ENCODE measurements at places on chromosomes 7 and 10.

- peaks cover 30% of the 10 kb centered on the region for H3K36me3 ChIP-seq
- no peak overlapping the region for H3K4me3 ChIP-seq
- no peaks in the 10 kb centered on the region for H3K27me3 ChIP-seq
- no peak for DNase-seq
- no peak overlapping the region for H3K27ac ChIP-seq
These were observed 4.3 kb downstream of the NOC3L start for GRCh38 chr10:94358480-94358879.

DNA sequence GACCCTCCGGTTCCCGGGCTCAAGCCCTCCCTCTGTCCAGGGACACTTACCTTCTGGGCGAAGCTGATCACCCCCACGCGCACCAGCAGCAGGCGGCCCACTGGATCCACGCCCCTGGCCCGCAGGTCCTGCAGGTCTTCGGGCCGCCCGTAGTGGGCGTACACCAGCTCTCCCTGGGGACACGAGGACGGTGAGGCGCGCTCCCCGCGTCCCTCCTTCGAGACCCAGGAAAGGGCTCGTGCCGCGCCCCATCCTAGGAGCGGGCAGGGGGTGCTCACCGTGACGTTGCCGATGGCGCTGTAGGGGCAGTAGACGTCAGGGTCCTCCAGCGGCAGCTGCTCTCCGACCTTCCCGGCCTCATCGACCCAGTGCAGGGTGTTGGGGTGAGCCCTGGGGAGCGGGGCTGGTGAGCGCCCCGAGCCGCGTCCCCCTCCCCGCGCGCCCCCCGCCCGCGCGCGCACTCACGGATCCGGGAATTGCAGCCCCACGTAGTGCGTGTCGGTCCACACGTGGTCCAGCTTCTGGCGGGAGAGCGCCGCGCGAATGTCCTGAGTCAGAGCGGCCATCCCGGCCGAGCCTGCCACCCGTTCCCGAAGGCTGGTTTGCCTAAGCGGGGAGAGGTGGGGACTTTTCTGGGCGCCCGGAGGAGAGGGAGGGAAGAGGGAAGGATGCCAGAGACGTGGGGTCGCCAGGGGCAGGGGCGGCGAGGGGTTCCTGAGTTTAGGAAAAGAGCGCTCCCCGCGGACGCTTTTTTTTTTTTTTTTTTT lies 8.2 kb downstream of the TFR2 start:
- peak overlapping the region; percentile 47 for H3K4me3 ChIP-seq
- H3K27ac ChIP-seq, result no peak overlapping the region
- DNase-seq, result no peak
- no peaks in the 10 kb centered on the region for H3K36me3 ChIP-seq
- H3K4me1 ChIP-seq, result peaks cover 5% of the 10 kb centered on the region

DNA sequence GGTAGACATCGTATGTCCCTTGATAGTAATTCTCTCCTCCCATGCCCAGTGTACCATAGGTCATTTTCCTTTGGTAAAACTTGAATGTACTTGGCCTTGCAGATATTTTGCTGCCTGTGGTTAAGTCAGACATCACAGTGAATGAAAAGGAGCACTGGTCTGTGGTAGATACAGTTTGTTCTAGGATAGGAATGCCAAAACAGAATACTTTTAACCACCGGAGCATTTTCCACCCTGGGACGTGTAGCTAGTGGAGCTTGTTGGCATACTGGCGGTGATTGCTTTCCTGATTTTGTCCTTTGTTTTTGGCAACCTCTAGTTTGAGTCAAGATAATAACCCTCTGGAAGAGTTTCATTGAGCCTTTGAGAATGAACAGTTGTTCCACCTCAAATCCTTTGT lies 92.0 kb upstream of the BMPER start:
- DNase-seq, result no peak
- no peak overlapping the region for H3K4me3 ChIP-seq
- H3K4me1 ChIP-seq, result peaks cover 24% of the 10 kb centered on the region
- H3K36me3 ChIP-seq, result no peaks in the 10 kb centered on the region
- H3K27ac ChIP-seq, result peak overlapping the region; percentile 71

DNA sequence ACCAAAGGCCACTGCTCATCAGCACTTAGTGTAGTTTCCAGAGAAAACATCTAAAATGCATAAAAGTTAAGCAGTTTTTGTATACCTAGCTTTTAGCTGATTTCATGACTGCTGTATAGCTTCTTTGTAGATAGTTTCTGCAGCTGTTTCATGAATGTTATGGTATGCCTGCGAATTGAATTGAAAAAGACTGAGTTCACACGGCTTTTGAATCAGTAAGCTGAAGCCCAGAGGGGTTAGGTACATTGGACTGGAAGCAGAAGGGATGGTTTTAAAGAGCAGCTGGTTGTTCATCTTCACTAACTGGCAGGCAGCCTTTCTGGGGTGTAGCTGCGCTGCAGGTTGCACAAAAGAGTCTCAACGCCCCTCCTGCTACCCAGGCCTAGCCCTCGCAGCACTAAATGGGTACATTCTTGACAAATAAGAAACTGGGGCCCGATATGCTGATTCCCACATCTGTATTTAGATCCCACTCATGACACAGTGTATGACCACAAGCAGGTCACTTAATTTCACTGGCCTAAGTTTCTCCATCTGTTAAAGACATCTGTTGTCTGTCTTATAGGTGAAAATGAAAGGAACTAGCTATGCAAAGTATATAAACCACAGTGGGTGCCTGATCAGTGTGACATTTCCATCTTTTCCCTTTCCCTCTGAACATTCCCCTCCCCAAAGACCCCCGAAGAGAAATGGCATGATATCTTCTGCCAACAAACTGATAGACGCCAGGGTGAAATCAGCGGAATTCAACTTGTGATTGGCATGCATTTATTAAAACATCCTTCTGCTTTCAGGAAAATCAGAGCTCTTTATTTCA lies 85.9 kb upstream of the AGBL3 start:
- H3K36me3 ChIP-seq, result peaks cover 4% of the 10 kb centered on the region
- peaks cover 78% of the 10 kb centered on the region for H3K4me1 ChIP-seq

- H3K27ac ChIP-seq, result no peak overlapping the region
- H3K4me3 ChIP-seq, result no peak overlapping the region
- H3K4me1 ChIP-seq, result no peaks in the 10 kb centered on the region
- peak; percentile 76 for DNase-seq
These were observed 189.6 kb downstream of the TNS3 start for GRCh38 chr7:47392241-47392759.

GRCh38 chr7:116083796-116084195 lies 53.2 kb upstream of the TFEC start:
- no peaks in the 10 kb centered on the region for H3K36me3 ChIP-seq
- H3K27me3 ChIP-seq, result no peaks in the 10 kb centered on the region
- no peak for DNase-seq
- H3K4me1 ChIP-seq, result no peaks in the 10 kb centered on the region

DNA sequence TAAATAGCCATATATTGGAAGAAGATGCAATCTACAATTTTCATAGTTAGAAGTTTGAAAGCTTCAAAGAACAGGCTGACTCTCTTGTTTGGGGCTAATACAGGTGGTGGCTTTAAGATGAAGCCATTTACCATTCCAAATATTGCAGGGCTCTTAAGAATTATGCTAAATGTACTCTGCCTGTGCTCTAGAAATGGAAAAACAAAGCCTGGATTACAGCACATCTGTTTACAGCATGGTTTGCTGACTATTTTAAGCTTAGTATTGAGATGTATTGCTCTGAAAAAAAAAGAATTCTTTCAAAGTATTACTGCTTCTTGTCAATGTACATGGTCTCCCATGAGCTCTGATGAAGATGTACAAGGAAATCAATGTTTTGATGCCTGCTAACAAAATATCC lies 34.2 kb downstream of the AGMO start:
- DNase-seq, result no peak
- no peaks in the 10 kb centered on the region for H3K36me3 ChIP-seq
- H3K27ac ChIP-seq, result no peak overlapping the region
- H3K4me1 ChIP-seq, result no peaks in the 10 kb centered on the region

DNA sequence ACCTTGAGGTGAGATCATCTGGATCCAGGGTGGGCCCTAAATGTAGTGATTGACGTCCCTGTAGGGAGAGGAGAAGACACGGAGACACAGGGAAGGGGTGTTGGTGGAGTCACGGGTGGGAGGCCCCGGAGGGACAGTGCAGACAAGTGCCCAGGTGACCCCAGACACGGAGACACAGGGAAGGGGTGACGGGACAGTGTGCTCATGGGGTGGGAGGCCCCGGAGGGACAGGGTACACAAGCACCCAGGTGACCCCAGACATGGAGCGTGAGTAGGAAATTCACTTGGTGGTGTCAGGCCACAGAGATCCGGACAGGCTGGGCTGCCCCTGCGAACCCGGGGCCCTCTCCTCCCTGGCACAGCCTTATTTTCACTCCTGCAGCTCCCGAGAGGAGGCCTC lies 176.9 kb downstream of the PTPRN2 start:
- H3K36me3 ChIP-seq, result no peaks in the 10 kb centered on the region
- H3K27me3 ChIP-seq, result no peaks in the 10 kb centered on the region
- H3K4me3 ChIP-seq, result no peak overlapping the region
- H3K4me1 ChIP-seq, result no peaks in the 10 kb centered on the region

- no peaks in the 10 kb centered on the region for H3K36me3 ChIP-seq
- no peaks in the 10 kb centered on the region for H3K27me3 ChIP-seq
- peaks cover 21% of the 10 kb centered on the region for H3K4me1 ChIP-seq
These were observed 11.4 kb upstream of the TMEM26 start for GRCh38 chr10:61464461-61465170.

GRCh38 chr10:35565602-35566081 lies 39.5 kb upstream of the GJD4 start:
- no peaks in the 10 kb centered on the region for H3K27me3 ChIP-seq
- peaks cover 33% of the 10 kb centered on the region for H3K36me3 ChIP-seq
- H3K4me1 ChIP-seq, result no peaks in the 10 kb centered on the region
- no peak for DNase-seq

DNA sequence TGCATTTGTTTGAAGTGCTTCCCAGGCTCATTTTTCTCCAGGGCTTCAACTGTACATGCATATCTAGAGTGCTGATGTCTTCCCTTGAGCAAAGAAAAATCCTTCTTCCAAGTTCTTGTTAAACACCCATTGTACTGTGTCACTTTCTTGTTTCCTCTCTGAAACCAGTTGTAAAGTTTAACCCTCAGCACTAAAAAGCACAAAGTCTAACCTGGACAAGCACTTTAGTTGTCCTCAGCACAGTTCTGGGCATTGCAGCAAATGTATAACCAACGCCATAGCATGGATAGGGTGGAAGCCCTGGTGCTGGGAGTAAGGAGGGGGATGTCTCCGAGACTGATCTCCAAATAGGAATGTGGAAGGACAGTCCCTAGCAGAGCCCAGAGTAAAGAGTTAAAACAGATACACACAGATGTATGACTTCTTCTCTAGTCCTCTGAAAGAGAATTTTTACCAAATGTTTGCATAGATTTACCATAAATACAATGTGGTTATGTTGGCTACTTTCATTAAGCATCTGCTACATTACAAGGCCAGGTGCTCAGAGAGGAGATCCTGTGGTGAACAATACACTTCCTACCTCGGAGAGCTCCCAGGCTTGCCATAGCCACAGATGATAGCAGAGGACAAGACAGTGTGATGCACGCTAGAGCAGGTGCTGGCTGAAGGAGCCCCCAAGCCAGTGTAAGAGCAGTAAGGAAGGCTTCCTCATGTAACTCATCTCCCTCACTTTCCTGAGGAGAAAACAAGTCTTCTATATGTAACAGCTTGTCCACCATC lies 57.0 kb downstream of the DNAJC12 start:
- no peak for DNase-seq
- no peak overlapping the region for H3K27ac ChIP-seq
- no peaks in the 10 kb centered on the region for H3K36me3 ChIP-seq
- peaks cover 7% of the 10 kb centered on the region for H3K4me1 ChIP-seq
- no peaks in the 10 kb centered on the region for H3K27me3 ChIP-seq
- H3K4me3 ChIP-seq, result no peak overlapping the region

DNA sequence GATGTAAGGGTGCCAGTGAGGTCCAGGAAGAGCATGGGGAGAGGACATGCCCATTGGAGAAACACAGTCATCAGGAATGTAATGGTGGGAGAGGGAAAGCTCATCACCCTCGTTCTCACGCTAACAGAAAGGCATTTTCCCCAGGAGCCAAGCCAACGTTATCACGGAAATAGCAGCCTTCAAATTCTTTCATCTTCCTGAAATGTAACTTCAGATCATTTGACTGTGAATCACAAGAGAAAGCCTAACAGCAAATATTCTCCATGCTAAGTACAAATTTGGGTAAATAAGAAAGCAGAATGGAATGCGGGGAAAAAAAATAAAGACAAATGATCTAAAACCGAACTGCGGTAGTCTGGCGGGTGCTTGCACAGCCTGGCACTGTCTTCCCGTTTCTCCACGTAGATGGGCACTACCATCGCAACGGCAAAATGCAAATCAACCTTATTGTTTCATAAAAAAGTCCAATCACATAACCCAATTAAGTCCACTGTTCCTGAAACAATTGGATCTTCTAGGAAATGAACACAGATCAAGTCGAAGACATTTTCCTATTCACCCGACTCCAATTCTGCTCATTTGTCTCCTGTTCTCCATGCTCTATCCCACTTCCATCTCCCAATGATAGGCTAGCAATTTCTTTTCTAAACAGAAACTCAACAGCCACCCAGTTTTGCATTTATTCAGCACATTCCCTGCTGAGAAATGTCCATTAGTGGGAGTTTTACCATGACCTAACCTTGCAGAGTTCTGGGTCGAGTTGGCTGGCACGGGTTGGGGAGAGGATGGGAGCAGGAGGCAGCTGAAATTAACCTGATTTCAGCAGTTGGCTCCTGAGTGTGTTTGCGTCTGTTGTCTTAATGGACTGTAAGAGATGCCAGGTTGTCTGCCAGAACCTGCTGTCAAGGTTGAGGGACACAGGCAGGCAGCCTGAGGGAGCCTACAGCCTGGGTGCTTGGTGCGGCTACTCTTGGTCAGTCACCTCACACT lies 74.6 kb upstream of the FRMD4A start:
- H3K27me3 ChIP-seq, result peaks cover 3% of the 10 kb centered on the region
- no peak for DNase-seq
- no peak overlapping the region for H3K27ac ChIP-seq
- peak overlapping the region; percentile 32 for H3K4me3 ChIP-seq
- no peaks in the 10 kb centered on the region for H3K36me3 ChIP-seq
- H3K4me1 ChIP-seq, result no peaks in the 10 kb centered on the region

GRCh38 chr10:13457958-13458686 lies 70.7 kb downstream of the BEND7 start:
- DNase-seq, result no peak
- no peaks in the 10 kb centered on the region for H3K4me1 ChIP-seq
- H3K27me3 ChIP-seq, result no peaks in the 10 kb centered on the region
- H3K27ac ChIP-seq, result no peak overlapping the region
- H3K4me3 ChIP-seq, result no peak overlapping the region

- no peaks in the 10 kb centered on the region for H3K4me1 ChIP-seq
- H3K27me3 ChIP-seq, result no peaks in the 10 kb centered on the region
- no peaks in the 10 kb centered on the region for H3K36me3 ChIP-seq
- H3K27ac ChIP-seq, result no peak overlapping the region
- H3K4me3 ChIP-seq, result no peak overlapping the region
These were observed 233.9 kb downstream of the FANK1 start for GRCh38 chr10:126130271-126130710.

All from tibial artery (tissue), 4 donors.